ENCODE measurements at places on chromosomes 6 and 20. TPM values are rescaled to one million over a fixed set of nuclear protein-coding genes. Genes with fewer than 3 reads are reported as not detected.
A peak's percentile ranks its signal among the peaks of the same experiment; 100 is the strongest.

PI16 gene
- polyA plus RNA-seq: 0.12 TPM

DACT2 gene
- not detected for polyA plus RNA-seq

GRCh38 chr6:151452750-151453427 is 963 bp upstream of the RMND1 start:
- H3K4me3 ChIP-seq: peak overlapping the region; percentile 85
- peak overlapping the region; percentile 89 for H3K27ac ChIP-seq
- peaks cover 3% of the 10 kb centered on the region for H3K4me1 ChIP-seq
- H3K27me3 ChIP-seq: no peaks in the 10 kb centered on the region
- no peak for DNase-seq

DNA sequence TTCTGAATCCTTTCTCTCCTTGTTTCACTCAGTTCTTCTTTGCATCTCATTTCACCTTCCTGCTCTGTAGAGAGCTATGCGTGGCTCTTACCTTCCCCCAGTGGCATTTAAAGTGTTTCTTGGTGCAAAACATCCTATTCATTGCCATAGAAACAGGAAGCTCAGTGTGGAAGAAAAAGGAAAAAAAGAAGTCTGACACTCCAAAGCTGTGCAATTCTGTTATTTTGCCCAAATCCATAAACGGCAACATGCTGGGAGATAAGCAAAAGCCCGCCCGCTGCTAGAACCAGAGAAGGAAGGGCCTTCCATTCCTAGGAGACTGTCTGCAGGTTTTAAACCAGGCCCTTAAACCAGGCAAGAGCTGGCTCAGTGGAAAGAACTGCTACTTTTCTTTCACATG is 247.1 kb downstream of the HIVEP2 start:
- no peaks in the 10 kb centered on the region for H3K36me3 ChIP-seq
- no peak for DNase-seq
- no peak overlapping the region for H3K27ac ChIP-seq
- H3K27me3 ChIP-seq: no peaks in the 10 kb centered on the region
- H3K4me3 ChIP-seq: no peak overlapping the region

Measured in GM12878 (cell line).